B cell (primary cell): ENCODE measurements at places on chromosomes 2 and 18. TPM values are rescaled to one million over a fixed set of nuclear protein-coding genes. Genes with fewer than 3 reads are reported as not detected.

DNA sequence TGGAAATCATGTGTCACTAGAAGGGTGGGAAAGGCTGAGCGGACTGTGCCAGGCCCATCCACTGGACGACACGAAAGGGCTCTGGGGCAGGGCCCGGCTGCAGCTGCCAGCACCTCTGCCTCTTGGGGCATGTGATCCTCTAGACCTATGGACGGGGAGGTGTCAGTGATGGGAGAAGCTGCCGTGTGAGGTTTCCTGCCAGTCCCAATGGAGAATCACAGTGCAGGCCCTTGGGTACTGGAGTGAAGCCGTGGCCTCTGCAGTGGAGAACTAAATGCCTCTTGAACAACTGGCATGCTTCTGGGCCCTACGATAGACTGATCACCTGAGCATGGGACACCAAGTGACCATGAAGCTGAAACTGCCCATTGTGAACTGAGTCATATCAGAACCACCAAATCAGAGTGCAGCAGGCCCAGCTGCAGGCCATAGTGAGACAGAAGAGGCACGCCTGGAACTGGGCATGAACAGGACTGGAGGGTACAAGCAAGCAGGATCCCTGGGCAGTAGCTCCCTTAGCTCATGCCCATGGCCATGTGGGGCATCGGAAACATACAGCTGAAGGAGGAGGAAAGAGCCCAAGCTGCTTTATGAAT is 18.8 kb upstream of the RHOB start:
- no peak for DNase-seq

Gene XIRP2
- total RNA-seq, result not detected in 2 replicates

DNA sequence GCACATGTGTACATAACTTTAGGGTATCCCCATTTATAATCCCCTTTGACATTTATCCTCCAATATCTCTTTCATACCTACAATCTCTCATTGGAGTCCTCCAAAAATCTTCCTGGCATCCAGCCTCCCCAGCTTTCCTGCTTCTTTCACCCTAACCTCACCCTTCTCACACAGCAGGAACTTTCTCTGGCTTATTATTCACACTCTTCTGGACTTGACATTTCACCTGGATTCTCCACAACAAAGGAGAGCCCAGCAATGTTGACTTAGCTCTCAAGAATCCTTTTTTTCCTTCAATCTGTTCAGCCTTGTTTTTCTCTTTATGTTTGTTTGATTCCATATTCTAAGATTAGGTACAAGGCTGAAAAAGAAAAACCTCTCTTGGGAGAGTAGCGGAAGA is 783.6 kb upstream of the ACVR2A start:
- DNase-seq, result no peak

Gene TNFRSF11A
- 0.41 and 1.7 TPM in 2 replicates for total RNA-seq

DNA sequence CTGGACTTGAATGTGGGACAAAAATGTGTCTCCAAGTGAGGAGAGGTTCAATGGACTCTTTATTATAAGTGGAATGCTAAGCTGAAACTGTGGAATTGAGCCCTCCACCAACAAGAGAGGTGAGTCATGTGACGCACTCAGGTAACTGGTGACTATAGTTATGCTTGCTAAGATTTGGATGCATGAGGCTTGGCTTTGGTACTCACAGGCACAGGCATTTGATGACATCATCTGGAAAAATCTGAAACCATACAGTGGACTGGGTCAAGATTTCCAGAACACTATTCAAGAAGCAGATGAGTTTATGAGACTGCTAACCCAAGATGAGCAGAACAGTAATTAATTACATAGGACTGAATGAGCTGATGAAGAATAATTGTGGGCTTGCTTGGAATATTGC is 15.7 kb upstream of the SULT1C3 start:
- no peak for DNase-seq

- no peak for DNase-seq
Measured at GRCh38 chr18:6270771-6271216, 143.9 kb downstream of the L3MBTL4 start.

GRCh38 chr2:1451422-1451821 is 38.2 kb downstream of the TPO start:
- DNase-seq, result no peak

GRCh38 chr2:196565106-196565765 is 74.3 kb upstream of the CCDC150 start:
- no peak for DNase-seq
